Epithelial cell of umbilical artery (primary cell): ENCODE measurements at places on chromosomes 3 and 15. TPM values are rescaled to one million over a fixed set of nuclear protein-coding genes. Genes with fewer than 3 reads are reported as not detected.

Gene SLC12A8
- 0.46 and 0.65 TPM in 2 replicates for total RNA-seq

Gene OCA2
- total RNA-seq: not detected in 2 replicates

Gene ITIH1
- not detected in 2 replicates for total RNA-seq

Gene ERC2
- 1.9 and 3.0 TPM in 2 replicates for total RNA-seq

Gene P2RY13
- not detected in 2 replicates for total RNA-seq

Gene THRB
- under 0.01 TPM in 1 of 2 replicates, not detected in the other for total RNA-seq

Gene TMEM45A
- 2.3 and 3.6 TPM in 2 replicates for total RNA-seq

Gene SAMD7
- total RNA-seq: not detected in 2 replicates

Gene RGMA
- not detected in 2 replicates for total RNA-seq

Gene IQCH
- total RNA-seq: 0.32 and 1.1 TPM in 2 replicates

Gene PIERCE2
- 0.61 and 1.6 TPM in 2 replicates for total RNA-seq

Gene VPS39
- total RNA-seq: 25.3 and 41.3 TPM in 2 replicates

Gene GOLGA6D
- total RNA-seq: not detected in 2 replicates

Gene CAMKV
- total RNA-seq: not detected in 2 replicates

Gene GPR87
- under 0.01 TPM in 1 of 2 replicates, not detected in the other for total RNA-seq

Gene SEMA3G
- 39.5 and 61.1 TPM in 2 replicates for total RNA-seq

Gene EPHB3
- total RNA-seq: 0.15 TPM in 1 of 2 replicates, not detected in the other

Gene MED12L
- total RNA-seq: 0.32 TPM in 1 of 2 replicates, not detected in the other

Gene SENP5
- 50.3 and 58.4 TPM in 2 replicates for total RNA-seq

Gene ADCY5
- total RNA-seq: under 0.01 TPM in 1 of 2 replicates, not detected in the other

Gene EFCC1
- 0.32 TPM in 1 of 2 replicates, not detected in the other for total RNA-seq

Gene TRIM42
- not detected in 2 replicates for total RNA-seq

Gene ZNF80
- not detected in 2 replicates for total RNA-seq

Gene IQCF6
- total RNA-seq: not detected in 2 replicates

Gene HESX1
- 0.32 and 0.46 TPM in 2 replicates for total RNA-seq

Gene ITIH4
- total RNA-seq: 0.76 TPM in 1 of 2 replicates, not detected in the other

Gene CCK
- not detected in 2 replicates for total RNA-seq

Gene RTP3
- total RNA-seq: not detected in 2 replicates

Gene MUC4
- total RNA-seq: under 0.01 TPM in 1 of 2 replicates, not detected in the other

Gene LRRC31
- not detected in 2 replicates for total RNA-seq

Gene TRIM59
- 30.9 and 46.4 TPM in 2 replicates for total RNA-seq

Gene ZBED2
- total RNA-seq: not detected in 2 replicates

Gene FMN1
- total RNA-seq: under 0.01 and 0.15 TPM in 2 replicates

Gene WDR93
- not detected in 2 replicates for total RNA-seq

Gene IL17RB
- total RNA-seq: not detected in 2 replicates

Gene TNFSF10
- total RNA-seq: 32.2 and 238 TPM in 2 replicates

Gene SNTN
- total RNA-seq: not detected in 2 replicates

Gene CLCN2
- 1.9 and 3.2 TPM in 2 replicates for total RNA-seq

Gene USP8
- 37.4 and 50.2 TPM in 2 replicates for total RNA-seq

Gene ADIPOQ
- total RNA-seq: not detected in 2 replicates

Gene SMCO1
- total RNA-seq: under 0.01 TPM in 1 of 2 replicates, not detected in the other

Gene NPAP1
- total RNA-seq: not detected in 2 replicates

Gene HRH1
- 17.2 and 17.9 TPM in 2 replicates for total RNA-seq
